ENCODE measurements at places on chromosomes 7 and 10.

DNA sequence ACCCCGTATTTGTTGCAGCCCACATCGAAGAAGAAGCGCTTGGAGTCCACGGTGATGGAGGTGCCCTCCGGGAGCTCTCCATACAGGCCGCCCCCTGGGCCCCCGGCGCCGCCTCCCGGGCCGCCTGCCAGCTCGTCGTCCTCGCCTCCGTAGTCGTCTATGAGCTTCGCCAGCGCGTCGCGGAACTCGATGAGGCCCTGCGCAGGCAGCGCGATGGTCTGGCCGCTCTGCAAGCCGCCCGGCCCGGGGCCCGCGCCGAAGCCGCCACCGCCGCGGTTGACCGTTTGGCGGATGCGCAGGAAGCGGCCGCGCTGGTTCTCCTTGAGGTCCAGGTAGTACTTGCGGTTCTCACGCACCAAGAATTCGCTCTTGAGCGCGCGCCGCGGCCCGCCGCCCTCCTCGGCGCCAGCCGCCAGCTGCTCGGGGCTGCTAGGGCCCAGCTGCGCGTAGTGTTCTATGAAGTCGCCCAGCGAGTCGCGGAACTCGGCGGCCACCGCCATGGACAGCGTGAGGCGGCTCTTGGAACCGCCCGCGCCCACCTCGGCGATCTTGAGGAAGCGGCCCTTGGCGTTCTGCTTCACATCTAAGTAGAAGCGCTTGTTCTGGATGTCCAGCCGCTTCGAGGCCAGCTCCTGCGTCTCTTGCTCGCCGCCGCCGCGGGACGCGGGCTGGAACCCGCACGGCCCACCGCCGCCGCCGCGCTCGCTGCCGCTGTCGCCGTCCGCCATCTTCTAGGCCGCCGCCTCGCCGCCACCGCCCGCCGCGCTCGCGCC lies 523 bp downstream of the PURB start:
- peak; percentile 50 for DNase-seq

DNA sequence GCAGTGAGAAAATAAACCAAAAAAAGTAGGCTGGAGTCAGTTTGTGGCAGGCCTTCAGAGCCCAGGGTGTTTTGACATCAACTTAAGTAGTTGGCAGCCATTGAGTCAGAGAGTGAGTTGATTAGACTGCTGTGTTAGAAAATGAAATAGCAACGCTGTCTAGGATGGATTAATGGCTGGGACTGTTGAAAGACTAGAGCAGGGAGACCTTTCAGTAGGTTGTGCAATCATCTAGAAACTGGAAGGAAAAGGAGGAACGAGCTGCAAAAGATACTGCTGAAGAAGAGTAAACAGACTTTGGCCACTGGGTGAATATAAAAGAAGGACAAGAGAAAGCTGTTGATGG lies 28.6 kb upstream of the TRIL start:
- DNase-seq = no peak

- DNase-seq = no peak
Measured at GRCh38 chr7:130982160-130982638, 248.2 kb upstream of the KLF14 start.

DNA sequence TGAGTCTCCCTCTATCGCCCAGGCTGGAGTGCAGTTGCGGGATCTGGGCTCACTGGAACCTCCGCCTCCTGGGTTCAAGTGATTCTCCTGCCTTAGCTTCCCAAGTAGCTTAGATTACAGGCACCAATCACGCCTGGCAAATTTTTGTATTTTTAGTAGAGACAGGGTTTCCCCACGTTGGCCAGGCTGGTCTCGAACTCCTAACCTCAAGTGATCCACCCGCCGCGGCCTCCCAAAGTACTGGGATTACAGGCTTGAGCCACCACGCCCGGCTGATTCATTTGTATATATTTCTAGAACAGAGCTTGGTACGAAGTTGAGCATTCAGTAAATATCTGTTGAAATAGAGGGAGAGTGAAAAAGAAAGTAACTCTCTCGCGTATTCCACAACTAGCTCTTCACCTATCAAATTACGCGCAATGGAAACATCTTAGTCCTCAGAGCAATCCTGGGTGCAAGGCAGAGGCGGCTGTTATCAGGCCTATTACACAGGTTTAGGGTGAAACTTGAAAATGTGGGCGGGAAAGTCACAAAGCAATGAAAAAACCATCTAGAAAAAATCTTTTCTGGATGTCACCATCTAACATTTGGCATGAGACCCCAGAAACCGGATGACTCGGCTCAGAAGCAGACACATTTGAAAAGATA lies 707 bp upstream of the GHITM start:
- DNase-seq = peak; percentile 81

DNA sequence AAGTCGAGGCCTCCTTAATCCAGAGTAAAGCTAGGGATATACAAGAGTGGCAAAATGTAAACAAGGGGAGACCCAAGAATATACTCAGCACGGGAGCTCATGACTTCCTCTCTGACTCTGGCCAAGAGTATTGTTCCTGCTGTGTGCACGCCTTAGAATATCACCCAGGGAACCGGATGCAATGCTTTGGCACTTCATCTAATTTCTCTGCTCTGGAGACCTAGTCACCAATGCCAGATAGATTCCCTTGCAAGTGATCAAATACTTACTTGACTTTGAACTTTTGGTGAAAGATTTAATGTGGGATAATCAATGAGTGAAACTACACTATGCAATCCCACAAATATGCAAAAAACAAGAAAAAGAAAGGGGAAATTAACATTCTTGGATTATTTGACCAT lies 695.5 kb downstream of the INHBA start:
- no peak for DNase-seq

DNA sequence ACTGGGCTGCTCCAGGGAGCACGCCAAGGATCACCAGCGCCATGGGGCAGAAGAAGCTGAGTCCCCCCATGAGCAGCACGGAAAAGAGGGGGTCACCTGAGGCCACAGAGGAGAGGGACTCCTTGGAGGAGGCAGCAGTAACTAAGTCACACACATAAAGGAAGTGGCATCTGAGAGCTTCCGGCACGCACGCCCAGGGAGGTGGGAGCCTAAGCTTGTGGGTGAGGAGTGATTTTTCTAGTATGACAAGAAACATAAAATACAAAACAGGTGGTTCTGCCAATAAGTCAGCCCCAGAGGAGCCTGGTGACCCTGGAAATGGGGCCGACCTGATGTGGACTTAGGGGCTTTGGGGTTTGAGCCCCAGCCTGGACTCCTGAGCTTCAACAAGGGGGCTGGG lies 60.8 kb downstream of the CARD11 start:
- peak; percentile 67 for DNase-seq

DNA sequence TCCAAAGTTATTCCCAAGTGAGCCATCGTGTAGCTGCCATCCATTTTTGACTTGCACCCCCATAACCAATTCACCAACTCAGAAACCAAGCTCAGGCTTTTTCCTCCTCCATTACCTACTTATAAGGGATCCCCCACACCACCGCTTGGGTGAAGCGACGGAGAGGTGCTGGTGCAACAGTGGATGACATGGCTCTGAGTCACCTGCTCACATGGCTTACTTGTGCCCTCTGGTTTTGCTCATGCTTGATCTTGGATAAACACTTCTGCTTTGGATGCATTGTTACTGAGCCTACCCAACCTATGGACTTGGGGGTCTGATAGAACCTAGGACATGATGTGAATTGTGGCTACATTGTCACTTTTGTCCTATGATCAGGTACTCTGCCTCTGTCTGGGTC lies 12.0 kb upstream of the AKR1B1 start:
- no peak for DNase-seq

- peak; percentile 51 for DNase-seq
Measured at GRCh38 chr10:118543714-118544400, 51.6 kb downstream of the PRLHR start.

- DNase-seq = no peak
Measured at GRCh38 chr10:110175406-110175805, 32.0 kb upstream of the MXI1 start.

DNA sequence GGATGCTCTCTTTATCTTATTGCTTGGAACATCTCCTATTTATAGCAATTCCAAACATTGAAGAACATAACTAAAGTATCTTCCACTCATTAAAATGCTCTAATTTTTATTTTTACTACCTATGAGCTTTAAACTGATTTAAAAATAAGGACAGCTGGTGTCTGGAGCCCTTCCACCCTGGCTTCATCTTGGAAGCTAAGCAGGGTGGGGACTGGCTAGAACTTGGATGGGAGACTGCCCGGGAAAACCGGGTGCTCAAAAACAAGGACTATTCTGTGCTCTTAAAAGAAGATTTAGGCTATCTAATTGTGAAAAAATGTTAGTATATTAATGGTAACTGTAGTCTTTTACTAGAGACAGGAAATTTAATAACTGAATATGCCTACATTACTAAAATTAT lies 69.2 kb downstream of the ARMC3 start:
- no peak for DNase-seq

GRCh38 chr7:78635026-78635793 lies 818.3 kb downstream of the MAGI2 start:
- DNase-seq = no peak

DNA sequence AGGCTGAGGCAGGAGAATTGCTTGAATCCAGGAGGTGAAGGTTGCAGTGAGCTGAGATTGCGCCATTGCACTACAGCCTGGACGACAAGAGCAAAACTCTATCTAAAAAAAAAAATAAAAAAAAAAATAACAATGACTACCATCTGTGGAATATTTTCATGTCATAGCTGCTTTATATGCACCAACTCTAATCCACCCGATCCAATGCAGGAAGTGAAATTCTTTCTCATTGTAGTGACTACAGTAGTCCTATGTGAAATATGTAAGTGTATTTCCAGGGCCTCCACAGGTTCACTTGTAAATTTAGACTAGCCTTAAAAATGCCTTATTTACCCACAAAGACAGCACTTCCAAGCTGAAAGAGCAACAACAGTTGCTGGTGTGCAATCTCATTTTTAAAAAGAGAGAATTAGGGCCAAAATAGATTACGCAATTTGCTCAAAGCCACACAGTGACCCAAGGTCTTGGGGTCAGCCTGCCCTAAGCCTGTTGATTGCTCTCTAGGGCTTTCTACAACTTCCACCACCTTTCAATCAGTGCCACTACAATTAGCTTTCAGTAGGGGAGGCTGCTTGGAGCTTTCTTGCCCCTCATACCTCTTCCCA lies 25.8 kb upstream of the EGFR start:
- DNase-seq = no peak

DNA sequence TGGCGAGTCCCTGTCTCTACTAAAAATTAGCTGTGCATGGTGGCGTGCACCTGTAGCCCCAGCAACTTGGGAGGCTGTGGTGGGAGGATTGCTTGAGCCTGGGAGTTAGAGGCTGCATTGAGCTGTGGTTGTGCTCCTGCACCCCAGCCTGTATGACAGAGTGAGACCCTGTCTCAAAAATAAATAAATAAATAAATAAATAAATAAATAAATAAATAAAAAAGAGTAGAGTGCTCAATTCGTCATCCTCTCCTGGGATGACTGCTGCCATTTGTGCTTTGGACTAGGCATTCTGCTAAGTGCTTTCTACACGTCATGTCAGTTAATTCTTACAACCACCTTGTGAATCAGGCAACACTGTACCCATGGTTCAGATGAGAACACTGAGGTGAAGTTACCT lies 130.6 kb downstream of the DOCK1 start:
- no peak for DNase-seq

- DNase-seq = no peak
Measured at GRCh38 chr10:1396297-1396635, 340.1 kb downstream of the WDR37 start.

DNA sequence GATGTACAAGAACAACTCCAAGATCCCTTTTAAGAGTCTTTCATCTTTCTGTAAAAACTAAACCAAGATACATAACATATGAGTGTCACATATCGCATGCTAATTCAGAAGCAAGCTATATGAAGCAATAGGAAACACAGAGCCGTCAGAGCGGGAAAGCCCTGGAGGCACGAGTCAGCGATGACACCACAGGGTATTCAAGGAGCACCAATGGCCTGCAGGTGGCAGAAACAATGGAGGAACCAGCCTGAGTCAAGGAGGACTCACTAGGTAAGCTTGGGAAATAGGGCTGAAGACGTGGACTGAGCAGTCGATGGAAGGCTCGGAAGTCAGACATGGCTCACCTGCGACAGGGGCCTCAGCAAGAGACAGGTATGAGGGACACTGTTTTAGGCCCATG lies 214.4 kb downstream of the FAM107B start:
- DNase-seq = peak; percentile 81

- no peak for DNase-seq
Measured at GRCh38 chr7:65962033-65962432, 20.0 kb downstream of the GUSB start.

DNA sequence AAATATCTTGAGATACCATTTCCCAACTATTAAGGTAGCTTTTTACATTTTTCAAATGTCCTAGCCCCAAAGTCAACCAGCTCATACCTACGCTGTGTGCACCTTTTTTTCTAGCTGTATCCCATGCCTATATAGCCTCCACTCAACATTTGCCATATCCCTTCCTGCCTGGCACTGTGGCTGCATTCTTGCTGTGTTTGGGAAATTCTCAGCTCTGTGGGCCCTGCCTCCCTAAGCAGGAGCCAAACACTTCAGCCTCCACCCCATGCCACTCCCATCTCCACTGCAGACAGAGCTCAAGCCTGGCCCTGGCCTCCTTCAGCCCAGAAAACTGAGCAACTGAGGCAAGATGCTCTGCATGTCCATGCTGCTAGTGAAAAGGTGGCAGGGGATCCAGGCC lies 141.3 kb downstream of the RAB11FIP2 start:
- DNase-seq = no peak

DNA sequence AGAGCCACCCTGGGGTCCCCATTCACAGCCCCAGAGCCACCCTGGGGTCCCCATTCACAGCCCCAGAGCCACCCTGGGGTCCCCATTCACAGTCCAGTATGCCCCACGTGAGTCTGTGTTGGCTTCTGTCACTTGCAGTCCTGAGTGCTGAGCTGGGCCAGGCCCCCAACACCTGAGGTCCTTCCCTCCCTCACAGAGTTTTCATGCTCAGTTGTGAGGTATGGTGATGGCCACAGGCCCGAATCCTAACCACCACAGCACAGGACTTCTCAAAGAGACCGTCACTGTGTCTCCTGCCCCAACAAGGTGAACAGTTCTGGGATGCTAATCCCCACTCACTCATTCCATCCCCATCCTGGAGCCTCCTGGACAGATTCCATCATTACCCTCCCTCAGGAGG lies 239.2 kb downstream of the PTPRN2 start:
- DNase-seq = no peak

DNA sequence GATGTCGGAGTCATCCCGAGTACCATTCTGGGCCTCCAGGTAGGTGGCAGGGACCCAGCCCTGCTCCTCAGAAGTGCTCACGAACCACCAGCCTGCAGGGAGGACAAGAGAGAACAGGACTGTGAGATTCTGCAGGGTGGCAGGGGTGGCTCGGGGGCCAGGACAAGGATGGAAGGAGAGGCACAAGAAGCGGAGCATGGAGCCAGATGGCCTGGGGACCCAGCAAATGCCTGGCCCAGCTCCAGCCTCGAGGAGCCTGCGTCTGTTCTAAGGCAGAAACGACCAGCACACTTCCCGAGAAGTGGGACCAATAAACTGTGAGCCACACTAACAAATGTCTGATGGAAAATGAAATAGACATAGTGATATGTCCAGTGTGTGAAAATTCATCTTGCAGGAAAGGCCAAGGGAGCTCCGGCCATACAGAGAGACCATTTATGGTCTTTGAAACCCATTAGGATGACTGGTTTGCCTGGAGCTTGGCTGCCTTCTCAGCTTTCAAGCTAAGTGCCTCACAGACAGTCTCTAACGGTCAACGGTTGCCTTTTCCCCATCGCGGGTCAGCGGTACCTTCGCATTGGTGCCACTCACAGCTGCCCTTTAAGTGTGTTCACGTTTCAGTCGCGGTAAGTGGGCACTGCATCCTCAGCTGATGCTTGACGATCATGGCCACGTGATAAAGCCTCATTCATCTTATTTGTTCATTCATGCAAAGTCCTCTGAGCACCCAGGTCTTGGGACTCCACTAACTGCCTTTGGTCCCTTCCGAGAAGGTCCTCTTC lies 133.8 kb downstream of the NEURL1 start:
- DNase-seq = no peak

Measured in activated CD4-positive, alpha-beta T cell treated with anti-CD3 and anti-CD28 coated beads, Interleukin-2, amount 50 U/mL, for 48 hours (primary cell).